ENCODE measurements at places on chromosomes 16 and 17. TPM values are rescaled to one million over a fixed set of nuclear protein-coding genes. Genes with fewer than 3 reads are reported as not detected.

The ICAM2 gene
- total RNA-seq = 43.0 TPM

The SPN gene
- 173 TPM for total RNA-seq

The KARS1 gene
- 153 TPM for total RNA-seq

The LRRC36 gene
- 1.6 TPM for total RNA-seq

The SGSM2 gene
- total RNA-seq = 43.4 TPM

The KRTAP9-8 gene
- not detected for total RNA-seq

The DLX3 gene
- total RNA-seq = not detected

The TRIM16 gene
- 13.9 TPM for total RNA-seq

The SULT1A2 gene
- total RNA-seq = not detected
